Activated CD8-positive, alpha-beta memory T cell treated with anti-CD3 and anti-CD28 coated beads, Interleukin-2, amount 10 ng/mL, durations not matched to agents 7 days and 5 days (primary cell): ENCODE measurements at places on chromosomes 1 and 21.

DNA sequence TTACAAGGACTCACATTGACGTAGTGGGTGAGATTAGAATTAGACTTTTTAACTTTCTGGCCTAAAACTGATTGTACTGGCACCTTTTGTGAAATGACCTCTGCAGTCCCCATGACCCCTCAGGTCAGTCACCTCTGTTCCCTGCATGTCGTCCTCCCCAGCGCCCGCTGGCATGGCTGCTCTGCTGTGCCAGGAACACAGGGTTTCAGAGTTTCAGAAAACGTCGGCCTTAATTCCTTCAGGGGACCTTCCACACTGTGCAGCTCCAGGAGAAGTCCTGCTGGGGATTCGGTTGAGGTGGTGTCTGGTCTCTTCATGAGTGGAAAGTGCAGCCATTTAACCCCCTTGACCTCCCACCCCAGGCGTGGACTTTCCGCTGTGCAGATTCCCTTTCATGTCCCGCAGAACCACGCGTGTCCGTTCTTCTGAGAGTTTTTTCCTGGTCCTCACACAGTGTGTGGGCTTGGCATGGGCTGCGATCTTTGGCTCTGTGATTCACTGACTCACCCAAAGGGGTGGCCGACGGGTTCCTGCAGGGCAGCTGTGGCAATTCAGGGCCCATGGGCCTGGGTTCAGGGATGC is 158.4 kb upstream of the COL6A1 start:
- DNase-seq: peak; percentile 31
- H3K27me3 ChIP-seq: peaks cover 30% of the 10 kb centered on the region
- H3K4me3 ChIP-seq: no peak overlapping the region
- peaks cover 2% of the 10 kb centered on the region for H3K36me3 ChIP-seq
- peaks cover 41% of the 10 kb centered on the region for H3K4me1 ChIP-seq

DNA sequence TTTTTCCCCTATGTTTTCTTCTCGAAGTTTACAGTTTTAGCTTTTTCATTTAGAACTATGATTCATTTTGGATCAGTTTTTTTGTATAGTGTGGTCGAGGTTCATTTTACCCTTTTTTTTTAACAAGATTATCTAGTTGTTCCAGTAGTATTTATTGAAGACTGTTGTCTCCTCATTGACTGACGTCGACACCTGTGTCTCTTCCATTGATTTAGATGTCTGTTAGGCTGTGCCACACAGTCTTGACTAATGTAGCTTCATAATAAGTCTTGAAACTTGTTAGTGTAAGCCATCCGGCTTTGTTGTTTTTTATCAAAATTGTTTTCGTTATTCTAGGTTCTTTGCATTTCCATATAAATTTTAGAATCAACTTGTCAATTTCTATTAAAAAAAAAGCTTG is 45.2 kb downstream of the CAMSAP2 start:
- peaks cover 16% of the 10 kb centered on the region for H3K27me3 ChIP-seq
- H3K4me1 ChIP-seq: no peaks in the 10 kb centered on the region
- peaks cover 1% of the 10 kb centered on the region for H3K36me3 ChIP-seq
- H3K27ac ChIP-seq: no peak overlapping the region

DNA sequence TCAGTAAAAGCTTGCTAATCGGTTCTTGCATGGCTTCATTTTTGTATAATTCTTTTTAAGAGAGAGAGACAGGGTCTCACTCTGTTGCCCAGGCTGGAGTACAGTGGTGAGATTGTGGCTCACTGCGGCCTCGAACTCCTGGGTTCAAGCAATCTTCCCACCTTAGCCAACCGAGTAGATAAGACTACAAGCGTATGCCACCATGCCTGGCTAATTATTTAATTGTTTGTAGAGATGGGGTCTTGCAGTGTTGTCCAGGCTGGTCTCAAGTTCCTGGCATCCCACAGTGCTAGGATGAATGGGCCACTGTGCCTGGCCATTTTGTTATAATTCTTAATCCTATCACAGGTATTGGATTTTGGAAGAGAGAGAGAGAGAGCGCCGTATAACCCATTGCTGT is 23.4 kb downstream of the RCAN3 start:
- H3K4me1 ChIP-seq: peaks cover 6% of the 10 kb centered on the region
- no peak for DNase-seq
- peaks cover 4% of the 10 kb centered on the region for H3K36me3 ChIP-seq
- H3K4me3 ChIP-seq: no peak overlapping the region
- no peak overlapping the region for H3K27ac ChIP-seq

DNA sequence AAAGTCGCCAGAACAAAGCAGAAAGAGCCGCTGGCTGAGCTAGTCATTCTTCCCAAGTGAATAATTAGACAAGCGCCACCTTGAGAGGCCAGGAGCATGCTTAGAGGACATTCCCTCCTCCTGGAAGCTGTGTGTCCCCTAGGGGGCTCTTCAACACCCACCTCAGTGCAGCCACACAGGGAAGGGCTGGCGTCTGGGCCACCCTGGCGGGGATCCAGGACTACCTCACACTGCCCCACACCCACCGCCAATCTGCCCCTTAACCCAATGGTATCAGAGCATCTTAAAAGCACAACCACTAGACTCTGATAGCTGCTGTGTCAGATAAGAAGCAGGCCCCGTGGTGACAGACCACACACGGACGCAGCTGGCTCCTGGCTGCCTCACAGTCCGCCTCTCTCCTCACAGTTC is 24.9 kb downstream of the SETD4 start:
- H3K27me3 ChIP-seq: no peaks in the 10 kb centered on the region
- no peaks in the 10 kb centered on the region for H3K4me1 ChIP-seq

- H3K4me3 ChIP-seq: no peak overlapping the region
- DNase-seq: no peak
- no peaks in the 10 kb centered on the region for H3K36me3 ChIP-seq
These were observed 6.5 kb upstream of the NPL start for GRCh38 chr1:182783068-182783467.

DNA sequence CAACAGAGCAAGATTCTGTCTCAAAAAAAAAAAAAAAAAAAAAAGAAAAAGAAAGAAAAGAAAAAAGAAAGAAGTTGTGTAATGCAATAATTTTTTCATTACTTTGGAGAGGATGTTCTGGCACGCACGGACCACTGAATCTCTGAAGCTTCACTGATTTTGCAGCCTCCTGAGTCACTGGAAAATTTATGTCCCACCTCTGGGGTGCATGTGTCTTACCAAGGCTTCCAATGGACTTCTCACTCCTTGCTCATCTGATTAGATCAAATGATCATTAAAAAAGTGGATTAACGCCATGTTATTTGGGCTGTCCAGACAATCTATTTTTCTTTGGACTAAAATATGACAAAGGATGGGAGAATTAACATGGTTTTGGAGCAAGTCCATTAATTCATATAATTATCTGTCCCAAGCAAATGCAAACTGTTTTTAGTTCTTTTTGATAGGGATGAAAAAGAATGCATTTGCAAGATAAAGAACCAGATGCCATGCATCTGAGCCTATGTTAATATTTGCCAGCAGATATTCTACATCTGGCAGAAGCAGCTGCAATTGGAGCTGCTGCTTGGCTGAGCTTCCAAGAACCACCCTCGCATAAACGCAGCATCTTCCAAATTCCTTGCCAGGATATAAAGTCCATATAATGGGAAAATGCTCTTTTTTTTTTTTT is 10.1 kb upstream of the MAP1LC3C start:
- H3K4me3 ChIP-seq: no peak overlapping the region
- no peaks in the 10 kb centered on the region for H3K27me3 ChIP-seq
- H3K27ac ChIP-seq: no peak overlapping the region
- no peaks in the 10 kb centered on the region for H3K4me1 ChIP-seq

DNA sequence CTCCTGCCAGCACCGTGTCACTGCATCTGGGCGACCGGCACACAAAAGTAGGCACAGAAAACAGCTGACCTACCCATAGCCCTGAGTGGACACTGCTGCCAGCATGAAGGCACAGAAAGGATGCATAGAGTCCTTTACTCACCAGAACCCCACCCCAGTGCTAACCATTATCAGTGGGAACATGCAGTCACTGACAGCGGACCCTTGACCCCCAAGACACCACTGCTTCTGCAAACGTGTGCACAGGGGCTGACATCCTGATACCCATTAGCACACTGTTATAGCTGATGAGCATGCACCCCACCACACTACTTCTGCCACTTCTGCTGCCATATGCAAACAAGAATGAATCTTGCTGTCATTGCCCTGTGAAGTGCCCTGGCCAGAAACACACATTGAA is 953.0 kb upstream of the NCAM2 start:
- H3K36me3 ChIP-seq: no peaks in the 10 kb centered on the region
- no peaks in the 10 kb centered on the region for H3K4me1 ChIP-seq
- H3K4me3 ChIP-seq: no peak overlapping the region
- no peak overlapping the region for H3K27ac ChIP-seq

DNA sequence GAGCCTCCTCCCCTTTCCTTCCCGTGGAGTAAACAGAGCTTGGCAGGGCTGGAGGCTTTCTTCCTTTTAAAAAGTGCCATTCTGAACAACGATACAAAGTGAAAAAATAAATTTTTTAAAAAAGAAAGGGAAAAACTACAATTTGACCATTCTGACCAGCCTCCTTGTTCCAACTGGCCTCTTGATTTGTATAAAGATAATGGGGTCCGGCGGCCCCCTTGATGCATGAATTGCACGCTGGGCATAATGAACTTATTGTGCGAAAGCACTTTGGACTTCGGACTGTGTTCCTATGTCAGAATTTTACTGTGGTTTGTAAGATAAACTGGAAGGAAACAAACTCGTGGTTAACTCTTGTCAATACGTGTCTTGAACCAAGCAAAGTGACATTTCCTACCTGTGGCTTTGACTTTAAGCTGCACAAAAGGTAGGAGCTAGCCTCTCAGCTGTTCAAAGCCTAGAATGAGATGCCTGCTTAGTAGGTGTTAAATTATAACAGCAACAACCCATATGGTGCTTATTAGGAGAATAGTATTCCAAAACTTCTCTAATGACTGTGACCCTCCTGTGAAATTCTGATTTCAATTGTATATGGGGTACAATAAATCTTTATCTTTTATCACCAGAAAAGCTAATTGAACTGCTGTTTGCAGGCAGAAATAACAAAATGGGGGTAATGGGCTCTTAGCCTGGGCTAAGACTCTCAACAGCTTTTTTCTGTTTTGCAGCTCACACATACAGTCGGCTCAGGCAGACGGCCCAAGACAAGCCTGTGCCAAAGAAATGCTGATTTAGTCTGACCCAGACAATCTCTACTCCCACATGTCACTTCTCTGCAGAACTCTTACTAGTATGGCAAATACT is 9.3 kb downstream of the IRF2BP2 start:
- peaks cover 60% of the 10 kb centered on the region for H3K4me1 ChIP-seq
- H3K36me3 ChIP-seq: peaks cover 29% of the 10 kb centered on the region
- peak overlapping the region; percentile 94 for H3K27ac ChIP-seq
- peak; percentile 47 for DNase-seq
- peak overlapping the region; percentile 73 for H3K4me3 ChIP-seq
- no peaks in the 10 kb centered on the region for H3K27me3 ChIP-seq

- H3K4me1 ChIP-seq: no peaks in the 10 kb centered on the region
- no peak overlapping the region for H3K4me3 ChIP-seq
- peaks cover 15% of the 10 kb centered on the region for H3K27me3 ChIP-seq
- no peaks in the 10 kb centered on the region for H3K36me3 ChIP-seq
- no peak for DNase-seq
These were observed 27.1 kb upstream of the C1orf198 start for GRCh38 chr1:230895452-230895851.

DNA sequence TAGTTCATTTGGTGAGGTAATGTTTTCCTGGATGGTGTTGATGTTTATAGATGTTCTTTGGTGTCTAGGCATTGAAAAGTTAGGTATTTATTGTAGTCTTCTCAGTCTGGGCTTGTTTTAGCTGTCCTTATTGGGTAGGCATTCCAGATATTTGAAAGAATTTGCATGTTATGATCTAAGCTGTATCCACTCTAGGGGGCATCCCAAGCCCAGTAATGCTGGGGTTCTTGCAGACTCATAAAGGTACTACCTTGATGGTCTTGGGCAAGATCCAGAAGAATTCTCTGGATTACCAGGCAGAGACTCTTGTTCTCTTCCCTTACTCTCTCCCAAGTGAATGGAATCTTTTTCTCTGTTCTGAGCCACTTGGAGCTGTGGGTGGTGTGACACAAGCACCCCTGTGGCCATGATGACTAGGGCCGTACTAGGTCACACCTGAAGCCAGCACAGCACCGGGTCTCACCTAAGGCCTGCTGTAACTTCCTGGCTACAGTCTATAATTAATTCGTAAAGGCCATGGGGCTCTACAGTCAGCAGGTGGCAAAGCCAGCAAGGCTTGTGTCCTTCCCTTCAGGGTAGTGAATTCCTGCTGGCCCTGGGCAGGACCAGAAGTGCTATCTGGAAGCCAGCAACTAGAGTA is 74.8 kb upstream of the PDE4B start:
- peaks cover 48% of the 10 kb centered on the region for H3K27me3 ChIP-seq
- no peaks in the 10 kb centered on the region for H3K4me1 ChIP-seq
- H3K36me3 ChIP-seq: no peaks in the 10 kb centered on the region
- no peak overlapping the region for H3K27ac ChIP-seq
- peak; percentile 48 for DNase-seq
- no peak overlapping the region for H3K4me3 ChIP-seq

DNA sequence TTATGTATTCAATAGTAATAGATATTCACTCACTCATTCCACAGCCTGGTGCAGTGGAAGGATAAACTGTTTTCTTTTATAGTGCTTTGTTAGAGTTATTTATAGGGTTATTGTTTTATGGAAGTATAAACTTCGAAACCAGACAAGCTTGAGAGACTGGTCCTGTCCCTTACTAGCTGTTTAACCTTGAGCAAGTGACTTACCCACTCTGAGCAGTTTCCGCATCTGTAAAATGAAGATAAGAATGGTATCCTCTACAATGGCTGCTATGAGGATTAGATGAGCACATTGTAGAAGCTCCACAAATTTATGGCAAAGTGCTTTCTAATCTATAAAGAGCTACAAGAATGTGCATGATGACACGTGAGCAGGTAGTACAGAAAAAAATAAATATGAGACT is 30.8 kb upstream of the EPS15 start:
- no peak overlapping the region for H3K27ac ChIP-seq
- H3K36me3 ChIP-seq: peaks cover 4% of the 10 kb centered on the region
- no peak overlapping the region for H3K4me3 ChIP-seq
- no peaks in the 10 kb centered on the region for H3K27me3 ChIP-seq
